T-cell (primary cell): ENCODE measurements at places on chromosomes 2 and 18. TPM values are rescaled to one million over a fixed set of nuclear protein-coding genes. Genes with fewer than 3 reads are reported as not detected.

DNA sequence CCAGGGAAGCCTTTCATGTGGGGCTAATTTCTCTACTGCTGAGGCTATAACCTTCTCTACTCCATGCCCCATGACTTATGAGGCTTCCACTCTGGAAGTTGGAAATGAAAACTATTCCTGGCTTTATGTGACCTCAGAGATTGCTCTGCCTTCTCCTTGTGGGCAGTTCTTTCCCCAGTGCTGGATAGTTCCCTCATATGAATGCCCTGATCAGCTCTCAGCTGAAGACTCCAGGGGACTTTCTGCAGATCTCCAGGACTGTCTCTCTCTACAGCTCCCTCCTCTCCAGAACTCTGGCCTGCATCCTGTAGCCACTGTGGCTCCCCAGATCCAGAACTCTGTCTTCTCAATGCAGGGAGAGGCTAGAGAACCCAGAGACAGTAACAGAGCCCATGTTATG is 235.1 kb downstream of the SEPTIN10 start:
- no peak for DNase-seq

DNA sequence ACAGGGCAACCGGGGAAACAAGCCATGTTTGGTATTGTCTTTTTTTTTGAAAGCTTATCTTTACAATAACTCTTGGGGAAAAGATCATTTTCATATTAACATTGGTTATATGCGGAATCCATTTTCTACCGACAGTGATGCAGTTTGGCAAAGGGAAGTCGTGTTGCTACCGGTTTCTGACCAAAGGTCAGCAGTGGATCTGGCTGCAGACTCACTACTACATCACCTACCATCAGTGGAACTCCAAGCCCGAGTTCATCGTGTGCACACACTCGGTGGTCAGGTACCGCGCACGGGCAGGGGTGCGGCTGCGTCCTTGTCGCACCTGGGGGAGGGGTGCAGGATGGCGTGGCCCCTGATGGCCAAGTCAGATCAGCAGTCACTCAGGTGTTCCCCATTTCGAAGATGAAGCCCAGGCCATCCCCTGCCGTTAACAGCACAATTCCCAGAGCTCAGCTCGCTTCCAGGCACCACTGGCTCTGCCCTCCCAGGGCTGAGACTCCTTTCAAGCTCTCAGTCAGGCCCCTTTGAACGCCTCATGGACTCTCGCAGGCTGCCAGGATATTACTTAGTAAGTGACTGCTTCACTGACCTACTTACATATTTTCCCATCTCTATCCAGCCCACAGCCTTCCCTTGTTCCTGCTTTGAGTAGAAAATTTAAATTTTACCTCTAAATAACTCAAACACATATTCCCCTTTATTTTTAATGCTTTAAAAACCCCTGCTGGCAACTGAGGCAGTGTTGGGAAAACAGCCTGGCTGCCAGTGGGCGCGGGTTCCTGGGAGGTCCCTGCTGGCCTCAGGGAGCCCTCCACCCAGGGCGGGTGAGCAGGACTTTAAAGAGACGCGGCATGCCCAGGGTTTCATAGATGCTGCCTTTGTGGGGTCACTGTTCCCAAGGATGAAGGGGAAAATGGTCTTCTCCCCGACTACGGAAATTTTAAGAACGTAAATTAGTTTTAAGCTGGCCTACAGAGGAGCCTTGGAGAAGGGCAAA is 33.6 kb upstream of the RPL31 start:
- DNase-seq: no peak

- DNase-seq: no peak
Measured at GRCh38 chr2:236454076-236454475, 115.5 kb upstream of the ACKR3 start.

GRCh38 chr2:10129490-10129889 is 7.0 kb downstream of the RRM2 start:
- no peak for DNase-seq

GRCh38 chr2:84450288-84451227 is 8.5 kb downstream of the SUCLG1 start:
- no peak for DNase-seq

DNA sequence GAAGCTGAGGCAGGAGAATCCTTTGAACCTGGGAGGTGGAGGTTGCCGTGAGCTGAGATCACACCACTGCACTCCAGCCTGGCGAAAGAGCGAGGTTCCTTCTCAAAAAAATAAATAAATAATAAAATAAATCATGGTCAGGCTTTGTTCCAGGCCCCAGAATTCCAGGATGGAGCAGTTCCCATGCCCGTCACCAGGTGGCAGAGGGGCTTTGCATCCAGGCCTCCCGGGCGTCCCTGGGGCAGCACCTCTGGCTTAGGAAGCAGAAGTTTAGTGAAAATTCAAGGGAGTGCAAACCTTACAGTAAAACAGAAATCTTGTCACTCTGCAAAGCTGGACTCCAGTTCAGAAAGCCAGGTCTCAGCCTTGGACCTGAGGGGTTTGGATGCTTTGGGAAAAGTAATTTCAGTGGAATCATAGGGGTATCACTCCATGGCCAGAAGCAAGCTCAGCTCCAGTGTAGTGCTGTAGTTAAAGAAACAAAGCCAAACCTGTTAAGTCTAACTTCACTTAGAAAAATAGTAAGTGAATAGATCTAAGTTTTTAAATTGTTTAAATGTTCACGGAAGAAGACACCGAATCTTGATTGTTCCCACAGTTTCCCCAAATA is 512.7 kb downstream of the CMPK2 start:
- no peak for DNase-seq

- no peak for DNase-seq
Measured at GRCh38 chr2:219739866-219740440, 112.5 kb downstream of the SLC4A3 start.

DNA sequence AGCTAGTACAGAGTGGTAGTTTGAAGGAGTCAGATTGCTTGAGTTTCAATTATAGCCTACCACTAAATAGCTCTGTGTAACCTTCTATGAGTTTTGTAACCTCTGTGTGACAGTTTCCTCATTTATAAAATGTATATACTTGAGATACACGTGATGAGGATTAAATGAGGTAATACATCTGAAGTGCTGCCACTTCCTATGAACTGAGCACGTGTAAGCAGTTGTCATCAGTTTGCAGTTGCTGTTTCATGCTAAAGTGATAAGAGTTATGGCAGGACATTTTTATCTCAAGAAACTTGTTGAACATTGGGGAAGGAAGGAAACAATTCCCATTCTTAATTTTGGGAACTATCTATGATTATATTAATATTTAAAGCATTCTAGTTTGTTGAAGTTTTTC is 38.5 kb downstream of the CARF start:
- DNase-seq: no peak

DNA sequence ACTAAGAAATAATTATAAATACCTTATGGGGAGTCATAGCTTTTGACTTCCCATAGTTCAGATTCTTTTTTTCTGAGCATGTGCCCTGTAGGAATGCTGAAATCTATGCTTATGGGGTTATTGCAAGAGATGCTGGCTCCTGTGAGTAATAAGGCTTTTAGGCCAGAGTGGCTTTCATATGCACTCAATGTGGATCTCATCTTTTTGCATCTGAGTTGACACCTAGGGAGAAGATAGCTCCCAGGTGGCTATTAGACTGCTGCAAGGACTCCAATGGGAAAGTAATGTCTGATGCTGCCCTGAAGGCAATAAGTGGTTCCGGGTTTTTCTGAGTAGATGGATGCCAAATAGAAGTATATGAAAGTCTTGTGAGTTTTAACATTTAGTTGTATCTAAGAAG is 21.0 kb downstream of the DNAH6 start:
- no peak for DNase-seq

GRCh38 chr2:240955306-240956170 is 42.9 kb upstream of the SNED1 start:
- no peak for DNase-seq

The RESP18 gene
- total RNA-seq: not detected

The POTEJ gene
- total RNA-seq: not detected

The IL1R2 gene
- total RNA-seq: 0.44 TPM

The MYCN gene
- total RNA-seq: 1.5 TPM

The ALPP gene
- 0.16 TPM for total RNA-seq

The FHOD3 gene
- not detected for total RNA-seq

The RNF25 gene
- total RNA-seq: 32.2 TPM
